ENCODE measurements at places on chromosomes 3 and 15. TPM values are rescaled to one million over a fixed set of nuclear protein-coding genes. Genes with fewer than 3 reads are reported as not detected.

DNA sequence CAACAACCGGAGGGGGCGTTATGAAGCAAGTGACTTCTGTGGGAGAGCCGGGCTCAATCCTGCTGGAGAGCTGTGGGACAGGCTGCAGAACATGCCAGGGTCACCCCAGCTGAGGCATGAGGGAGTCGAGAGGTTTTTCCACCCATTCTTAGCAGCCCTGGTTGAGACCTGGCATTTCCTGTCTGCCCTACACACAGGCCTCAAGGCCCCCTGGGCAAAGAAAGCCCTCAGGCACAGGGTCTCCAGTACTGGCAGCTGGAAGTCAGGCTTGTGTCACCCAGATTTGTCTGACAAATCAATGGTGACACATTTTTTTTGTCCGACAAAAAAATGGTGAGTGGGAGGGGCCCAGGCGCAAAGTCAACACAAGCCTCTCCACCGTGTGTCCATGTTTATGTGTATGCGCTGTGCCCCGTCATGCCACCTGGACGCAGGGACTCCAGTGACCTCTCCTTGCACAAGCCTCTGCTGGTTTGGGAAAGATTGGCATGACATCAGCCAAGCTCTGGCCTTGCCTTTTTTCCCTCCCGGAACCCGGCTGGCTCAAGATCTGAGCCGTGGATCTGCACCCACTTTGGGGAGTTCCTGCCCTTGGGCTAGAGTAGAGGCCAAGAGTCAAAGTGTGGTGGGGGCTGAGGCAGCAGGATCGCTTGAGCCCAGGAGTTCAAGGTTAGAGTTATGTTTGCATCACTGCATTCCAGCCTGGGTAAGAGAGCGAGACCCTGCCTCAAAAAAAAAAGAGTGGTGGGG lies 20.8 kb upstream of the ALAS1 start:
- peak; percentile 46 for DNase-seq

- no peak for DNase-seq
Observed at GRCh38 chr3:114770874-114771273, 376.2 kb downstream of the ZBTB20 start.

DNA sequence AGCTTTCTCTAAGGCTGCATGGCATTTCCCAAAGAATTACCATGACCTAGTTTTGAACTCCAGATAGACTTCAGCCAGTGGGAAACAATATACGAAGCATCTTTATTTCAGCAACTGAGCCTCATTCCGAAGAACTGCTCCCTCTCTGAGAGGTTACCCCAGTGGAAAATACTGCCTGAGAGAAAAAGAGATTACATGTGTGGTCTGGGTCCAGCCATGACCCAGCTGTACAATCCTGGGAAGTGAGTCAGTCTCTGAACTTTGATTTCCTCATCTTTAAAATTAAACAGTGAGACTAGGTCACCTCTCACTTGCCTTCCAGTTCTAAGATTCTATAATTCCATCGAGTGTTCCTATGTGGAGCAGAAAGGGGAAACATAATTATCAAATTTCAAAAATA lies 42.4 kb downstream of the TNIK start:
- peak; percentile 75 for DNase-seq

GRCh38 chr3:111070772-111071256 lies 802 bp upstream of the NECTIN3 start:
- no peak for DNase-seq

GRCh38 chr15:93045191-93045785 lies 43.7 kb downstream of the RGMA start:
- no peak for DNase-seq

- DNase-seq = no peak
Observed at GRCh38 chr15:92365084-92365483, 28.6 kb upstream of the ST8SIA2 start.

The AGBL1 gene
- not detected for total RNA-seq

The MUC20 gene
- 2.9 TPM for total RNA-seq

Measured in sigmoid colon (tissue), 7 donors.